Diencephalon (tissue), 1 donor: ENCODE measurements at places on chromosomes 16 and 17. TPM values are rescaled to one million over a fixed set of nuclear protein-coding genes. Genes with fewer than 3 reads are reported as not detected.

RPUSD1 gene
- 13.6 TPM for total RNA-seq

SYNGR3 gene
- total RNA-seq = 112 TPM

HBZ gene
- total RNA-seq = 1.2 TPM

MFAP4 gene
- total RNA-seq = 0.92 TPM

GAS2L2 gene
- total RNA-seq = 1.2 TPM
